Left cardiac atrium (tissue), 4 donors: ENCODE measurements at places on chromosomes 1 and 21. TPM values are rescaled to one million over a fixed set of nuclear protein-coding genes. Genes with fewer than 3 reads are reported as not detected.

Gene SYDE2
- 14.5 TPM for total RNA-seq

Gene SHISA4
- 47.5 TPM for total RNA-seq

Gene BMP8A
- 2.9 TPM for total RNA-seq

Gene SUSD4
- total RNA-seq = 11.0 TPM

Gene RHD
- total RNA-seq = not detected

Gene SELP
- 22.5 TPM for total RNA-seq

Gene IPO13
- 26.7 TPM for total RNA-seq

Gene ZNF648
- not detected for total RNA-seq

Gene SPRR2F
- not detected for total RNA-seq

Gene NADK
- total RNA-seq = 53.9 TPM

Gene SRRM1
- 60.4 TPM for total RNA-seq

Gene MTMR11
- 6.0 TPM for total RNA-seq

Gene SHE
- total RNA-seq = 21.4 TPM

Gene PRKAA2
- total RNA-seq = 49.7 TPM

Gene CLEC20A
- total RNA-seq = not detected

Gene BRINP3
- total RNA-seq = 3.0 TPM

Gene BEND5
- total RNA-seq = 3.2 TPM

Gene KLF17
- total RNA-seq = not detected

Gene ALX3
- total RNA-seq = not detected

Gene ATP1A4
- not detected for total RNA-seq

Gene PLEKHG5
- total RNA-seq = 10.7 TPM

Gene CELA2A
- not detected for total RNA-seq

Gene WNT3A
- total RNA-seq = not detected

Gene CR1L
- total RNA-seq = not detected

Gene CHD5
- total RNA-seq = 0.39 TPM

Gene SLAMF8
- 4.4 TPM for total RNA-seq

Gene KANK4
- 1.4 TPM for total RNA-seq

Gene LAMC2
- 2.1 TPM for total RNA-seq

Gene IVL
- total RNA-seq = not detected

Gene NID1
- 70.6 TPM for total RNA-seq

Gene DMBX1
- total RNA-seq = not detected

Gene DCST1
- not detected for total RNA-seq

Gene ZC3H12A
- 6.4 TPM for total RNA-seq

Gene NFIA
- total RNA-seq = 97.8 TPM

Gene RAP1GAP
- 10.5 TPM for total RNA-seq

Gene PGBD5
- total RNA-seq = 24.8 TPM

Gene FCN3
- 14.2 TPM for total RNA-seq

Gene ADGRL2
- total RNA-seq = 64.4 TPM

Gene KCNA3
- total RNA-seq = 2.7 TPM

Gene CFAP45
- total RNA-seq = 2.0 TPM

Gene CD53
- total RNA-seq = 19.8 TPM

Gene TCP10L
- total RNA-seq = 2.6 TPM

Gene S100A3
- 0.77 TPM for total RNA-seq

Gene CCDC181
- 1.1 TPM for total RNA-seq

Gene SLAMF9
- total RNA-seq = not detected

Gene CLDN19
- not detected for total RNA-seq

Gene MSH4
- 0.44 TPM for total RNA-seq

Gene ANGPTL3
- not detected for total RNA-seq

Gene GPR3
- total RNA-seq = 12.4 TPM

Gene S100A14
- 1.8 TPM for total RNA-seq

Gene C1orf226
- total RNA-seq = 2.3 TPM
